Sciatic nerve (tissue), 2 donors: ENCODE measurements at places on chromosomes 7 and 10. TPM values are rescaled to one million over a fixed set of nuclear protein-coding genes. Genes with fewer than 3 reads are reported as not detected.

Gene TDRD1
- 0.31 TPM for total RNA-seq

DNA sequence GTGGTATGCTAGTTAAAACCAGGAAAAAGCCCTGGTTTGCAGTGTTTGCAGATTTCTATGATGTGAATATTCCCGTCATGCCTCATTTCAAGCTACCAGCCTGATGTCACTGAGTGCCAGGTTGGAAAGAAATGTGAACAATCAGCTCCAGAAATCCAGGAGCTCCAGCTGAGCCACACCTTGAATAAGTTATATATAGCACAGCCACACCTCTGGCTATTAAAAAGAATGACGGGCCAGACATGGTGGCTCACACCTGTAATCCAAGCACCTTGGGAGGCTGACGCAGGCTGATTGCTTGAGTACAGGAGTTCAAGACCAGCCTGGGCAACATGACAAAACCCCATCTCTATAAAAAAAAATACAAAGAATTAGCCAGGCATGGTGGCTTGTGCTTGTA is 18.7 kb upstream of the SLF2 start:
- no peak for DNase-seq

- DNase-seq = no peak
These were observed 26.9 kb upstream of the ELN start for GRCh38 chr7:74001150-74001494.

- no peak for DNase-seq
These were observed 77.4 kb downstream of the PON1 start for GRCh38 chr7:95246831-95247370.

Gene LLCFC1
- total RNA-seq = not detected

DNA sequence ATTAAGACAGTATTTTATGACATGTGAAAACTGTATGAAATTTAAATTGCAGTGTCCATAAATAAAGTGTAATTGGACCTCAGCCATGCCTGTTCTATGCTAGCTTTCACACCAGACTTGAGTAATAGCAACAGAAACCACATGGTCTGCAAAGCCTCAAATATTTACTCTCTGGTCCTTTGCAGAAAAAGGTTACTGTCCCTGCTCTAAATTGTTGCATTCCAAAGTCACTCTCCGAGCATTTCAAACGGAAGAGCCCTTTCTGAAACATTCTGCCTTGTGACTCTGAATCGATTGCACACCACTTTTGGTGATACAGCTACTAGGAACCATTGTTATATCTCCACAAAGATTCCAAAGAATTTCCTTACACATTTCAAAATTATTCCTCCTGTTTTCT is 81.0 kb upstream of the STK17A start:
- DNase-seq = no peak

- DNase-seq = no peak
These were observed 466.3 kb downstream of the ARL4A start for GRCh38 chr7:13153742-13154141.

Gene TAS2R41
- total RNA-seq = not detected

GRCh38 chr10:102804382-102805055 is 32.7 kb downstream of the CYP17A1 start:
- DNase-seq = no peak

Gene FOXP2
- 24.7 TPM for total RNA-seq

GRCh38 chr7:80699721-80700256 is 61.3 kb downstream of the CD36 start:
- no peak for DNase-seq

- no peak for DNase-seq
These were observed 20.2 kb downstream of the TAS2R16 start for GRCh38 chr7:122975341-122975740.

DNA sequence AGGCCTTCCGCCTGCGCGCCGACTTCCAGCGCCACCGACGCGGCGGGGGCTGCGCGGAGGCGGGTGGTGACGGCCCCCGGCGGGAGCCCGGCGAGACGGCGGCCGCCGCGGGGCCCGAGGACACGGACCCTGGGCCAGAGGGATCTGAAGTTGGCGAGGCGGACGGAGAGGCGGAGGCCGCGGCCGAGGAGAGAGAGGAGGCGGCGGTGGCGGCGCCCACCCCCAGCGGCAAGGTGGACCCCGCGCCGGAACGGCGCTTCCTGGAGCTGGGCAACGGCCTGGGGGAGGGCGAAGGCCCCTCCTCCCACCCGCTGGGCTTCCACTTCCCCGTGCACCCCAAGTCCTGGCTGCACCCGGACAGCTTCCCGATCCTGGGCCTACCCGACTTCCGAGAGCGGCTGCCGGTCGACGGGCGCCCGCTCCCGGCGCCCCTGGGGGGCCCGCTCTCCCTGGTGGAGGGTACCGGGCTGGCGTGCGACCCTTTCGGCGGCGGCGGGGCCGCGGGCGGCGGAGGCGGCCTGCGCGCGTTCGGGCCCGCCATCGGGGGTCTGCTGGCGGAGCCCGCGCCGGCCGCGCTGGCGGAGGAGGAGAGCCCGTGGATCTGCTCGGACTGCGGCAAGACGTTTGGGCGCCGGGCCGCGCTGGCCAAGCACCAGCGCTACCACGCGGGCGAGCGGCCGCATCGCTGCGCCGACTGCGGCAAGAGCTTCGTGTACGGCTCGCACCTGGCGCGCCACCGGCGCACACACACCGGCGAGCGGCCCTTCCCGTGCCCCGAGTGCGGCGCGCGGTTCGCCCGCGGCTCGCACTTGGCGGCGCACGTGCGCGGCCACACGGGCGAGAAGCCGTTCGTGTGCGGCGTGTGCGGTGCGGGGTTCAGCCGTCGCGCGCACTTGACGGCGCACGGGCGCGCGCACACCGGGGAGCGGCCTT is 16.2 kb downstream of the ZNF316 start:
- no peak for DNase-seq

DNA sequence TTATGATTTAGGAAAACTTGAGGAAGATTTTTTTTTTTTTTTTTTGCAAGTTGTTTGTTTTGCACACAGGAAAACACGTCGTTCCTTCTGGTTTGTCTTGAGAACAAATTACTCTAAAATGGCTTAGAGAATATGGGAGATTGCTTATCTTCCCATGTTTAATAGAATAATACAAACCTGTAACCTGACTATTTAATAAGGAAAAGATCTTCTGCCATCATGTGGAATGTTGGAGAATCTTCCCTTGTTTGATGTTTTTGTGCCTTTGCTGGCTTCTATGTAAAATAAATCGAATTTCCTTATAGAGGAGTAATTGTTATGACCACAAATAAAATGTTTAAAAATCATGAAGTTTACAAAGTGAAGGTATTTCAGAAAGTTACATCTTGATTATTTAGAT is 818.8 kb downstream of the GATA3 start:
- no peak for DNase-seq

DNA sequence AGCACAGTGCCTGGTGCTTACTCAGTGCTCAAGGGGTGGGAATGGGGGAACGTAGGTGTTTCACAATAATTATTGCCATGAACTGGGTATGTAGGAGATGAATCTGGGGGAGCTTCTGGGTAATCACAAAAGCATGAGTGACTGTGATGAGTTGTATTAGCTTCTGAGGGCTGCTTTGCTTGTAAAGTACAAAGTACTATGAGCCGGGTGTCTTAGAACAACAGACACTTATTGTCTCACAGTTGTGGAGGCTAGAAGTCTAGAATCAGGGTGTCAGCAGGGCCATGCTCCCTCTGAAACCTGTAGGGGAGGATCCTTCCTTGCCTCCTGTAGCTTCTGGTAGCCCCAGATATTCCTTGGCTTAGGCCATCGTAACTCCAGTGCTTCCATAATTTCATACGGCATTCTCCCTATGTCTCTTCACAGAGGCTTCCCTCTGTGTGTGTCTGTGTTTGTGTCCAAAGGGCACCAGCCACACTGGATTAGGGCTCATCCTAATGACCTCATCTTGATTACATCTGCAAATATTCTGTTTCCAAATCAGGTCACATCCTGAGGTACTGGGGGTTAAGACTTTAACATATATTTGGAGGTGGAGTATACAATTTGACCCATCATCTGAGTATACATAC is 84.8 kb upstream of the AGBL3 start:
- no peak for DNase-seq

DNA sequence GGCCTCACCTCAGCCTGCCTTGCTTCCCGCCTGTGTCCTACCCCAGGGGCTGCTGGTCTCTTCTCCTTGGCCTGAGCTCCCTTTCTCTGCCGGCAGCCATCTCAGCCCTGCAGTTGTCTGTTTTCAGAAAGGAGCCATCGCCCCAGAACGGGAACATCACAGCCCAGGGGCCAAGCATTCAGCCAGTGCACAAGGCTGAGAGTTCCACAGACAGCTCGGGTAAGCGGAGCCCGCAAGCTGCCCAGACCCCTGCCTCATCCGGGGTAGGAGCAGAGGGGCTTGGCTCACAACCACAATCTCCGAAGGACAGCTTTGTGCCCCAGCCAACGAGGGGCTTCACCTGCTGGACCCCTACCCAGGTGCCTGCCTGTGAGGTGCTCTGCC is 5.3 kb upstream of the DEPP1 start:
- no peak for DNase-seq

DNA sequence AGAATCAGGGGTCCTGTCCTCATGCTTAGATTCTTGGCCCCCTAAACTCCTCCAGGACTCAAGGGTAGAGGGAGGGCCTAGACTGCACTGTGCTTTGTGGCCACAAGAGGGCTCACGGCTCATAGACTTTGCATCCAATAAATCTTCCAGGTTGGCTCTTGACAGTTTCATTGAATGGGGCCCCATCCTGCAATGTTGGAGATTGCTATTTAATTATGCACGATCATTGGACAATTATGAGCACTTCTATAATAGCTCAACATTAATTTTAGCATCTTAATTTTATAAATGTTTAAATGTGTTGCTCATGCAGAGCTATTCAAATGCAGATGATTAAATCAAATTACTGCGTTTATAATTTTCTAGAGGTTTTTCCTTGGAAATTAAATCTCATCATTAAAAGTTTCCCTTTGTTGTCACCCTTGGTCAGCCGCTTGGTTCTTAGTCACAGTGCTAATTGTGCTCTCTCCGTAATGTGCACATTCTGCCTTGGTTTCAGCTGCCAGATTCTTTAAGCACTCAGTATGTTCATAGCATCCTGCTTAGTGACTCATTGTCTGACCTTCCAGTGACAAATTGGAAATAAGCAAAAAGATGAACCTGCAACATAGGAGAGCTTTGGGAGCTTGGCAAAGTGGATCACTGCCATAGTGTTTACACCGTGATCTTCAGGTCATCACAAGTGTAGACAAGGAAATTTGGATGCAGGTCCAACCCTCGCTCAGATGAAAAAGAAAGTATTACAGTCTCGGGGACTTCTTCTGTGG is 33.4 kb upstream of the PLPP4 start:
- no peak for DNase-seq

DNA sequence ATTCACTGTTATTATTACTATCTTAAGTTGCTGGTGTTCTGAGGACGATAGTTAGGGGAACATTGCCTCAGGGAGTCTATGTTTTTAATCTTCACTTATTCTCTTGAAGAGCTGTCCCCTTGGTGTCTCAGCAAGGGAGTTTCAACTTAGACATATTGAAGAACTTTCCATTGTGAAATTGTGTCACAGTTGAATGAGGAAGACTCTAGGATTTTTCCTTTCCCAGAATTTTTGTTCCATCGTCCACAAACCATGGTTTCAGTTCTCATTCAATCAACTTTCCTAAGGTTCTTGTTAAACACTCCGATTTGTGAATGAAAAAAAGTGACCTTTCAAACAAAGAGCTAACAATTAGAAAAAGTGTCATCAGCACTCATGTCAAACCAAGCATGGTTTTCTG is 128.3 kb downstream of the GATA3 start:
- DNase-seq = no peak

- DNase-seq = no peak
These were observed 16.0 kb downstream of the RNF32 start for GRCh38 chr7:156656598-156656997.

DNA sequence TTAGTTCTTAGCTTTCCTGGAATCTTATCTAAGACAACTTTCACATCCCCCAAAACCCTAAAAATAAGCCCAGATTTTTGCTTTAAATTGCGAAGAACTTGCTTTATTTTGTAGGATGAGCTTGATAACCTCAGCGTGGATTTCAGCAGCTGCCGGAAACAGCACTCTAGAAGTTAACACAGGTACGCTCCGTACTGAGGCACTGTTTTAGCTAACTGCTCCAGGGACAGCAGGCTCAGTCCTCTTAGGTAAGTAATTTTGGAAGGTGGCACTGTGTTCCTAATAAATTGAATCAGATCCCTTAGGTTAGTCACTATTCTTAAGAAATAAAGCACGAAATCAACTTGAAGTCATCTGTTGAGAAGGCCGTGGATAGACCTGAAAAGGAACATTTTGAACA is 2.2 kb upstream of the AUTS2 start:
- DNase-seq = no peak

GRCh38 chr7:102845346-102845745 is 67.5 kb upstream of the LRRC17 start:
- no peak for DNase-seq

Gene WEE2
- total RNA-seq = not detected

GRCh38 chr10:5666841-5667630 is 641 bp upstream of the ASB13 start:
- no peak for DNase-seq

DNA sequence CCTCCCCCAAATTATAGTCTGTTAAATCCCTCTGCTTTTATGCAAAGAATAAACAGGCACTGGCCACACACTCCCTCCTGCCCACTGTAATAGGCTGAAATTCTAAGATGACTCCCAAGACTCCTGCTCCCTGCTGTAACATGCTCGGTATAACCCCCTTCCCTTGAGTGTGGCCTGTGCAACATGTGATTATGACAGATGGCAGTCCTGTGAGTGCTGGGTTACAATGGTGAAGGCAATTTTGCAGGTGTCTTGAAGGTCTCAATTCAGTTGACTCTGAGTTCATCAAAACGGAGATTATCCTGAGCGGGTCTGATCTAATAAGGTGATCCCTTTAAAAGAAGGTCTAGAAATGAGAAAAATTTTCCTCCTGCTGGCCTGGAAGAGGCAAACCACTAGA is 55.9 kb downstream of the CREB3L2 start:
- no peak for DNase-seq

- DNase-seq = no peak
These were observed 739.4 kb upstream of the IGFBP3 start for GRCh38 chr7:46660402-46660980.
